B cell (primary cell): ENCODE measurements at places on chromosomes 7 and 10.

GRCh38 chr7:101556453-101556968, 72.6 kb downstream of the MYL10 start:
- no peak for DNase-seq

- no peak for DNase-seq
These were observed 29.2 kb downstream of the ANXA8 start for GRCh38 chr10:47454780-47455058.

- DNase-seq, result no peak
These were observed 20.4 kb downstream of the DNAJB12 start for GRCh38 chr10:72334196-72334824.

- DNase-seq, result no peak
These were observed 218.4 kb upstream of the KCND2 start for GRCh38 chr7:120054376-120055100.

DNA sequence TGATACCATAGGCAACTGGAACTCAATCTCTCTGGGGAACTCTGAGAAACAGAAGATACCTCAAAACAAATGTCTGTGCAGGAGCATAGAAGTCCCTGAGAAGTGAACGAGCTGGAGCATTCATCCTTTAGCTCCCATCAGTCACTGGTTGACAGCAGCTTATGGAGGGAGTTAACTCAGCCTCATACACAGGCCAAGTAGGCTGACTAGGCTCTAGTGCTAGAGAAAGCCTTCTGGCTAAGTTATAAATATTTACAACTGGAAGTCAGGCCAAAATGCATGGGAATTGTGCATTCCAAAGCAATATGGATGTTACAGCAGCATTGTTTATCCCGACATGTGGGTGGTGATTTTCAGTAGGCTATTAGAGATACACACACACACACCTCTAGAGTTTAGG, 66.5 kb downstream of the ANK3 start:
- no peak for DNase-seq
